ENCODE measurements at places on chromosomes 16 and 17.

DNA sequence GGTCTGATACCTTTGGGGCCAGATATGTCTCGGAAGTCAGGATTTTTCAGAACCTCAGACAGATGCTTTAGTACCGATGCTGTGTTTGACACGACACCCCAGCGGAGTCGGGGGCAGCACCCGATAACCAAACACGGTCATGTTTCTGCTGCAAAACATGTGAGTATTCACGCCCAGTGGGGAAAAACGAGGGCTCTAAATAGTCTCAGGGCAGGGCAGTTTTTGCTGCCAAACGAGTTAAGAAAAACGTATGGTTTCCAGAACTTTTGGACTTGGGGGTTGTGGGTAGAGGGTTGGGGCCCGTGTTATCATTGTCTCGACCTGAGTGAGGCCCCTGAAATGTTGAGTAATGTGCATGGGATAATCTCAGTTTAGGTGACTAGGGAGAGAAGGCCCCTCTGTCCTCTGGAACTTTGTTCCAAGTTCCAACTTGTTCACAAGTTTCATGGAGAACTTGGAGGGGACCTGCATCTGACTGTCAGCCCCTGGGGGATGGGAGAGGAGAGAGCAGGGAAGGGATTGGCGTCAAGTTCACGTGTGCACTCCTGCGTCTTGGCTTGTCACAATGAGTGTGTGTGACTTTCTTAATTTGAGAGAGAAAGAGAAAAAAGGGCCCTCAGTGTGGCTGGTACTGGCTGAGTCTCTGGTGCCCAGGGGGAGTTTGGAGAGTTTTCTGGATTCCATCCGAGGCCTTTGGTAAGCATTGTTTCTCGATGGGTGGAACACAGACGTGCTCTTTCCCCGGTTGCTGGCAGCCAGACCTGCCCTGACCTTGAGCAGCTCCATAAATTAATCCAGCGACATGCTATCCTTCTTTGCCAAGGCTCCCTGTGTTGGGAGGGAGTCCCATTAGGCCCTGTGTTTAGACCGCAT lies 83.9 kb upstream of the CIBAR2 start:
- no peak for DNase-seq

GRCh38 chr17:67157732-67158639 lies 87.0 kb downstream of the HELZ start:
- no peak for DNase-seq

- no peak for DNase-seq
Observed at GRCh38 chr16:5557966-5558365, 460.4 kb upstream of the EEF2KMT start.

DNA sequence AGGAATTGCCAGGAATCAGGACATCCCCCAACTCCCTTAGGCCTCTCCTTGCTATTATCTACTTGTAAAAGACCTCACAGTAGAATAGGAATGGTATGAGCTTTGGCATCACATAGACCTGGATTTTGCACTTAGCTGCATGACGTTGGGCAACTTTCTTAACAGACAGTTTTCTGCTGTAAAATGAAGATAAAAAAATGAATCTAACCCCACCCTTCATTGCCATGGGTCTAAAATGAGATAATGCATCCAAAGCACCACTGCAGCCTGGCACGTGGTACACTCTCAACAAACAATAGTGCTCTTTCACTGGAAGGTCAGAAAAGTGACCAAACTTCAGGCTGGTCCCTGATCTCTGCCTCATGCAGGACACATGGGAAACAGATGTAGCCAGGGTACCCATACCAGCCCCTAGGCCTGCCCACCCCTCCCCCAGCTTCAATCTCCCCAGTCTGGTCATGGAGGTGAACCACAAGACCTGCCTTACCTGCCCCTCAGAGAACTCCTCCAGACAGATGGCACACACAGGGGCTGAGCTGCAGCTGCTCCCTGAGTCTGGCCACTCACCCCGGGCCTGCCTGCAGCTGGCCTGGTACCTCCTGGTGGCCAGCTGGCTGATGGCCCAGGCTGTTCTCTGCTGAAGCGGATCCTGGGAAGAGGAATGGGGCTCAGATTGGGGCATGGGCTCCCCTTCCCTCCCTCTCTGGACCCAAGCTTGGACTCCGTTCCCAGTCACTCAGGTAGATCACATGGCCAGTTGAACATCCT lies 8.5 kb upstream of the SUPT4H1 start:
- no peak for DNase-seq

DNA sequence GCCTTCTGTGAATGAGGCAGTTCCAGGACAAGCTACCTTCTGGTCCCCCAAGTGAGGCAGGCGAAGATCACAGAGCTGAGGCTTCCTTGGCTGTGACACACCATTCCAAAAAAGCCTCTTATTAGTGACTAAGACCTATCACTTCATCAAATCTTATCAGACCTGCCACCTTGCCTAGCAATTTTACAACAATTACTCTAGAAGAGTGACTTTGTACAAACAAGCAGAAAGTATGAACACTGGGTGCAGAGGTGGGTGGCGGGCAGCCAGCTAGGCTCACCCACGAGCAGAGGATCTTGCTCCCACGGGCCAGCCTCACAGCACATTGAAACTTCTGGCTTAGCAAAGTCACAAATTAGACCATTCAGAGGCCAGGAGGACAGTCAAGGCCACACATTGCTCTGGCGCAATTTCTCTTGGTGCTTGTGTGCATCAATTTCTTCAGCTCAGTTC lies 2.2 kb upstream of the ICAM2 start:
- no peak for DNase-seq

- no peak for DNase-seq
Observed at GRCh38 chr17:66431910-66432309, 129.5 kb downstream of the PRKCA start.

GRCh38 chr17:51833045-51833444 lies 325.5 kb downstream of the CA10 start:
- no peak for DNase-seq

DNA sequence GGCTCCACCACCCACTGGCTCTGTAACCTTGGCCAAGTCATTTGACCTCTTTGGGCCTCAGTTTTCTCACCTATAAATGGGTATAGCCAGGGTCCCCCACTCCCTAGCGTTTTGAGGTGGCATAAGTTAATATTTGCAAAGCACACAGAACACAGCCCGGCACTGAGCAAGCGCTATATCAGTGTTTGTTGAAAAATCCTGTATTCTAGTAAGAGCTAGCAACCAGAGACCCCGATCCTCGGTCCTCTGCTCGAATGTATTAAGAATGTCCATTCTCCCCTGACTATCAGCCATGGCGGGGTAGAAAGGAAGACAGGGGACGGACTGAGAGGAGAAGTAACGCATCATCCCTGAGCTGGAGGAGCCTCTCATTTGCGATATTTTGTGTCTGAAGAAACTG lies 131.2 kb downstream of the IRF8 start:
- DNase-seq = no peak

DNA sequence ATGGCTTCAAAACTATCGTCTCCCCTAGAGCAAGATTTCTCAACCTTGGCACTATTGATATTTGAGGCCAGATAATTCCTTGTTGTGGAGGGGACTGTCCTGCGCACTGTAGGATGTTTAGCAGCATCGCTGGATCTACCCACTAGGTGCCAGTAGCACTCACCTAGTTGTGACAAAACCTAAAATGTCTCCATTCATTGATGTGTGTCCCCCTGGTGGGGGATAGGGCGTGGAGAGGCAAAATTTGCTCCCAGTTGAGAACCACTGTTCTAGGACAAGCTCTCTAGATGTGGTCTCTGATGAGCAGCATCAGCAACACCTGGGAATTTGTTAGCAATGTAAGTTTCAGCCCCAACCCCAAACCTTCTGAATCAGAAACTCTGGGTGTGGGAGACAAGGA lies 259.0 kb downstream of the XYLT1 start:
- no peak for DNase-seq

- DNase-seq = no peak
Observed at GRCh38 chr17:74521701-74522201, 9.5 kb downstream of the CD300LB start.

- no peak for DNase-seq
Observed at GRCh38 chr17:51398687-51399086, 138.3 kb downstream of the UTP18 start.

- no peak for DNase-seq
Observed at GRCh38 chr17:81891303-81891552, 158 bp downstream of the ALYREF start.

GRCh38 chr16:84498859-84499620 lies 5.4 kb downstream of the MEAK7 start:
- DNase-seq = no peak

- DNase-seq = peak; percentile 48
Observed at GRCh38 chr17:64005734-64006167, 7.6 kb downstream of the PRR29 start.

GRCh38 chr17:44188576-44189403 lies 2.0 kb downstream of the TMUB2 start:
- no peak for DNase-seq

DNA sequence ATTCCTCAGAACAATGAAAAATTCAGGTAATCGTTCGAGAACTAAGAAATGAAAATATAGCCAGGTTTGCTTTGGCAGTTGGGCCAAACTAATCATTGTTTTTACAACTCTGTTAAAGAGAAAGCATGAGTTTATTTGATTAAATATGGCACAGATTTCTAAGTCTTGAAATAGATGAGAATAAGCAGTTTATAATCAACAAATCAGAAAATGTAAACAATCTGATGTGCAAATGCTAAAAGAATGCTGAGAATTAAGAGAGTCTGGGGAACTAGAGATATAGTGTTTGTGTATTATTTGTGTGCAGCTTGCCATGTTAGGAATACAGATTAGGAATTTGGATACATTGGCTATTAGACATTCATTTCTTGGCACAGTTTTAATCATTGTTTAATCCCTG lies 212.5 kb downstream of the TANC2 start:
- DNase-seq = no peak

- no peak for DNase-seq
Observed at GRCh38 chr17:27181935-27182334, 112.0 kb upstream of the WSB1 start.

- DNase-seq = no peak
Observed at GRCh38 chr16:49856672-49857330, 889 bp upstream of the ZNF423 start.

GRCh38 chr17:21253646-21254441 lies 634 bp upstream of the NATD1 start:
- DNase-seq = no peak

GRCh38 chr17:17018612-17019429 lies 23.4 kb upstream of the MPRIP start:
- DNase-seq = no peak

DNA sequence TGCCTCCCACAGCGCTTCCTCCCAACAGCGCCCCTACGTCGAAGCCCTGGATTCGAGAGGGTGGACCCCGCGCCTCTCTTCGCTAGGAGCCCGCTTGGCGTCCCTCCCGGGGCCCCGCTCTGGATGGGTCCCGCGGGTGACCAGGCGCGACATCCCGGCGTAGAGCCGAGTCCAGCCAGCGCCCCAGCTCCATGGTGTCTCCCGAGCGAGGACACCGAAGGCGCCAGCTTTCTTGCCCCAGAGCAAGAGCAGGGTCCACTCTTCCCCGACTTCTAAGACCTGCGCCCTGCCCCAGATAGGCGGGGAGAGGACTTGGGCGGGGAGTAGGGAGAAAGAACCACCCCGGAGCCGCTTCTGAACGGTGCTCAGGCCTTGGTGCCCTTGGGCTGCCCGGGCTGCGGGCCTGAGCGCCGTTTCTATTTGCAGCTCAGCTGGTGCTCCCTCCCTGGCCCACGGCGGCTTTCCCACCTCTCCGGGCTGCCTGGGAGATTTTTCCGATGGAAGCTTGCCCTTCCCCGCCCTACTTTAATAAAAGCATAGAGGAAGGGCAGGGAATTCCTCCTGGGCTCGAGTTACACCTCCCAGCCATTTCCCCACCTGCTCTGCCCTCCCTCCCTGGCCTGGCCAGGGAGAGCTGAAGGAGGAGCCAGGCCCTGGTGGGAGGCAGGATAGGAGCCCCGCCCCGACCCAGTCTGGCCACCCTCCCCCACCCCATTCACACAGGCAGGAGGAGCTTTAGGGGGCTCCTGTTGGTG lies 1.8 kb downstream of the MMP15 start:
- no peak for DNase-seq

DNA sequence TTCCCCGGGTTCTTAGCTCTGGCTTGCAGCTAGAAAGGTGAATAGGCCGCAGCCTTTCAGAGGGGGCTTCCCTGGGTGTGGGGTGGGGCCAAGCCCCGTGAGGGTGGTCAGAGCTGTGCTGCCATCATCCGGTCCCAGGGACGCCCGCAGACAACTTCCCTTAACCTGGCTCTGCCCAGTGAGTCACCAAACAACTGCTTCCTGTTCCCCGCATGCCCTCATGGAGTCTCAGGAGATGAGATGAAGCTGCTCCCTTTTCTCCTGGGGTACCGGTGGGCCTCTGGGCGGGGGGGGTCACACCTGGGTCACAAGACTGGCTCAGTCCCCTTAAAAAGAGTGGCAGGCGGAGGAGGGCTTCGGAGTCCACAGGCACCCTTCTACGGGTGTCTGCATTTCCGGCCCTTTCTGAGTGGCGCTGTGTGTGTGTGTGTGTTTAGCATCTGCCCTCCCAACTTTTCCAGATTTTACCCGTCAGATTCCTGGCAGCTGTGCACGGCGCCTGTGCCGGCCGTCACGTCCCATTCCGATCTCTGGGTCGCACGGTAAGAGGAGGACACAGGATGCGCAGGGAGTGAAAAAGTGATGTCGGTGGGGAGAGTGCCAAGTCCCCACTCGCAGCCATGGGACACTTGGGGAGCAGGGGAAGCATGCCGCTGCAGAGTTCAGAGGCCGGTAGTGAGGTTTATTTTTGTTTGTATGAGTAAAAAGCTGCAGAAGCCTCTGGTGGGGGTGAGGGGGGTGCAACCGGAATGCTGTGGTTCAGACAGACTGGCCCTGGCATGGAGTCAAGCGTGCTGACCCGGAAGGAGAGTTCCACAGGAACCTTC lies 16.8 kb downstream of the HIC1 start:
- no peak for DNase-seq

DNA sequence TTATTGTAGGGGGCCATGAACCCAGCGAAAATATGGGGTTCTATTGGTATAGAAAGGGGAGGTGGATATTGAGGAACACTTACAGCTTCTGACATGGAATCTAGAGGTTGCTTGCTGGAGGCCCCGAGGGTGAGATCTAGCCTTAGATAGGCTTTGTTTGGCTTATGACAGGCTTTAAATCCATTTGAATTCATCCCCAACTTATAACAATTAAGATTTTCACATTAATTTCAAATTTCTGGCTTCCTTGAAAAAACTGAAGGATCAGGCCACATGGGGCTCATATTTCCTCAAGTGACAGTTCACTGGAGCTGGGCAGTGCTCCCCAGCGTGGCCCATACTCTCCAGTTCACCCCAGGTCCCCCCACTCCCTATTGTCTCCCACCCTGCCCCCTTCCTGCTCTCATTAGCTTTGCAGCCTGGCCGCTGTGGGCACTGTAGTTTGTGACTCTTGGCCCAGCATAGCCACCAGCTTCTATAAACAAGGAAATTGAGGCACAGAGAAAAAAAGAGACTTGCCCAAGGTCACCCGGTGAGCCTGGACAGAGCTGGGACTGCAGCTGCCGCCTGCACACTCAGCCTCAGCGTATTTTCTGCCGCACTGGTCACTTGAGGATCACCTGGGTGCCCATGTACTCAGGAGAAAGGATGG lies 19.8 kb upstream of the ADGRG1 start:
- no peak for DNase-seq

DNA sequence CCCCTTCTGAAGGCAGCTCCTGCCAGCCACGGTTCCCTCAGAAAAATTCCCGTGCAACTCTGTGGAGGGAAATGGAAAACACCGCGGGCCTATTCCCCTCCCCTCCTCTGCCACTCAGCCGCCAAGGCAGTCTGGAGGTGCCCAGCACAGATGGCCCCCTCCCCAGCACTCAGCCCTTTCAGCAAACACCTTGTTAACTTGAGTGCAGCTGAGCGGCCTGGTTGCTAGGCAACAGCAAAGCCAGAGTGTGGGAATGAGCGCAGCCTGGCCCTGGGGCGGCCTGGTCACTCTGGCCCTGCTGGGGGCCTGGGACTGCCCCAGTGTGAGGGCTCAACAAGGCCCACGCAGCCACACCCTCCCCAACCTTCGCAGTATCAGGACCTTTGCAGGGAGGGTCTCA lies 32.8 kb downstream of the CACNA1G start:
- peak; percentile 31 for DNase-seq

Measured in NCI-H2029 treated with DMSO at 0.1 percent for 48 hours (cell line).